ENCODE measurements at places on chromosomes 6 and 20. TPM values are rescaled to one million over a fixed set of nuclear protein-coding genes. Genes with fewer than 3 reads are reported as not detected.

C6orf58 gene
- total RNA-seq = not detected

ULBP2 gene
- 0.25 TPM for total RNA-seq

LPIN3 gene
- 54.5 TPM for total RNA-seq

AARS2 gene
- 11.2 TPM for total RNA-seq

C2 gene
- total RNA-seq = 4.9 TPM

PRDM13 gene
- total RNA-seq = not detected

IL17F gene
- not detected for total RNA-seq

IRF4 gene
- total RNA-seq = 10.0 TPM

XKR7 gene
- total RNA-seq = not detected

BMP2 gene
- 42.8 TPM for total RNA-seq
